Activated naive CD4-positive, alpha-beta T cell treated with anti-CD3 and anti-CD28 coated beads, Interleukin-2, amount 50 U/mL, for 16 hours (primary cell): ENCODE measurements at places on chromosomes 16 and 17.

DNA sequence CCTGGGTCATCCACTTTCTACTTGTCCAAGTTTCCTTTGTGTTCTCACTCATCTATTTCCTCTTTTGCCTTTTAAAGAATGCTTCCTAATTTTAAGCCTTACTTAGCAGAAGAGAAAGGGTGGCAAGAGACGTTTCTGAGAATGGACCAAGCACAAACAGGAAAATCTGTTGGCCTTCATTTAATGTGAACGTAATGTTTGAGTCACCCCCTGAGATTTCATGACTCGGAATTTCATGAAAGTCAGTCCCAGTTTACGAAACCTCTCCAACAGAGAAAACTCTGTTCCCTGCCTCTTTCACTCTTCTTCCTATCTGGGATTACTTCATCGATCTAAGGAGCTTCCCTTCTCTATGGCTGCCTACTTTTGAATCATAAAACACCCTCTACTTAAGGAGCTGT, at the start of gene CD300E:
Gene CD300E, minus strand, starts transcription at position 46 of the 401 bp plus-strand sequence. CDS start 117 bp downstream, outside the sequence.
- DNase-seq, result no peak

- no peak for DNase-seq
Observed at GRCh38 chr17:63840591-63841349, 1.7 kb downstream of the SMARCD2 start.

DNA sequence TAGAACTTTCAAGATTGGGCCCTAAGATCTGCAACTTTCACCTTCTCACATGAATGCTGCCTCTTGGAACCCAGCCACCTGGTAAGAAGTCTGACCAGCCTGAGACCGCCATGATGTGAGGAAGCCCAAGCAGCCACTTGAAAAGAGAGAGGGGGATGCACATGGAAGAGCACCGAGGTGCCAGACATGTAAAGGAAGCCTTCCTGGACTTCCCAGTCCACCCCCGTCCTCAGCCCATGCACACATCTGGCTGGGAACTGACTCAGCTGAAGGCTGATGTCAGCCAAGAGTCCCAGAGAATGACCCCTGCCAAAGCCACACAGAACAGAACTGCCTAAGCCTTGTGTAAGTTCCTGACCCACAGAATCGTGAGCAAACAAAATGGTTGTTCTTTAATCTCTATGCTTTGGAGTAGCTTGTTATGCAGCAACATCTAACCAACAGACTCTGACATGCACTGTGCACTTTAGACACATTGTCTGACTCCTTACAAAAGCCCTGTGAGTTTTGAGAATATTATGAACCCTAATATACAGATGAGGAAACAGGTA, 86.7 kb downstream of the RMI2 start:
- DNase-seq, result no peak

DNA sequence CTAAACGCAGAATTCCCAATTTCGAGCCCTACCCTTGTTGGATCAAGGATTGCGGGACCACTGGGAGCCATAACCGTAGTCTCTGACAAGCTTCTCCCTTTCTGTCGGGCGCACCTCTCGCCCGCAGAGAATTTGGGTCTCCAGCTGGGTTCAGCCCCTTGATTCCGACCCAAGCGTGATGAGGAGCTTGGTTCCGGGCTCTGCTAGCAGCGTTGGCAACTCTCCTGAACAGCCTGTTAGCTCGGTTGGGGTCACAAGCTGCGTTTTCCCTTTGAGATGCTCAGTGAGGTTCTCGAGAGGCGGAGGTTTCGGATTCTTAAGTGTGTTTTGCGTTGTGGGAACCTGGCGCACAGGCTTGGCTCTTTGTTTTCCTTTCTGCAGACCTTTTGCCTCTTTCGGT, 655 bp downstream of the ATXN1L start:
- DNase-seq, result no peak

DNA sequence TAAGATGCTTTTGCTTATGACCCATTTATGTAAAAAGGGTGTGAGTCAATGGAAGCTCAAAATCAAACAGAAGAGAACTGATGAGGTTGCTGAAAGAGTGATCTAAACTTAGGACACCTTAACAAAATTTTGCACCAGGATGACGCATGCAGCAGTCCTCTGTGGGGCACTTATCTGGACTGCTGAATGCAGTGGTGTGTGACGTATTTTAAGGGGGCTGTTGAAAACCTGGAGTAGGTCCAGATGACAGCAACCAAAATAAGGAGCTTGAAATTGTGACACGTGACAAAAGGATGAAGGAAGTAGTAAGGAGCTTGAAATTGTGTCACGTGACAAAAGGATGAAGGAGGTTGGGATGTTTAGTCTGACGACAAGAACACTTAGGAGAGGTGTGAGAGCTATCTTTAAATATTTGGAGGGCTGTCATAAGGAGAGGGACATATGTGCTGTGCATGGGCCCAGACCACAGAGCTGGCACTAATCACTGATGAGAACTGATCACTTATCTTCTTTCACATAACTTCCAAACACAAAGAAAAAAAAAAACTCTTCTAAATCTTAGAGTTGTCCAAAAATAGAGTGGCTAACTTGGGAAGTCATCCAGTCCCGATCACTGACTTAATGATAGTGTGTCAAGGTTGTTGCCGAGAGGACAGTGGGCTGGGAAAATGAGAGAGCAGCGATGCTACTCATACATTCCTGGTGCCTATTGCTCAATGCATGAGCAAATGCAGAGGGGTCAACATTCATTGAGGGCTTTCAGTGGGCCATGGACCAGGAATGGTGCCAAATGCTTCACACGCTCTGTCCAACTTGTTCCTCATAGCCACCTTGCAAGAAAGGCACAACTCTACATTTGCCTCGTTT, 264.2 kb upstream of the ZFHX3 start:
- DNase-seq, result no peak

- no peak for DNase-seq
Observed at GRCh38 chr17:65762973-65763372, 201.5 kb upstream of the AXIN2 start.

- no peak for DNase-seq
Observed at GRCh38 chr17:69588827-69589239, 174.3 kb downstream of the MAP2K6 start.

DNA sequence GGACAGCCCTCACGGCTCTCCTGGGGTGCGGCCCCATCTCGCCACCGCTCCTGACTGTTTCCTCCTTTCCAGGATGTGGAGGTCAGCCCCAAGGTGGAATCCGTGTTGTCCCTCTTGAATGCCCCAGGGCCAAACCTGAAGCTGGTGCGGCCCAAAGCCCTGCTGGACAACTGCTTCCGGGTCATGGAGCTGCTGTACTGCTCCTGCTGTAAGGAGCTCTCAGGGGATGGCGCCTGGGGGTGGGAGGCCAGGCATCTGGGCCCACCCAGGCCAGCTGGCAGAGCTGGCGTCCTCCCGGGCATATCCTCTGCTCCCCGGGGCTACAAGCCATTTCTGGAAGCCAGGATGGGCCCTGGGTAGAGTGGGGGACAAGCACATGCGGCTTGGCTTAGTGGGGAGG, 13.2 kb downstream of the IL34 start:
- no peak for DNase-seq

DNA sequence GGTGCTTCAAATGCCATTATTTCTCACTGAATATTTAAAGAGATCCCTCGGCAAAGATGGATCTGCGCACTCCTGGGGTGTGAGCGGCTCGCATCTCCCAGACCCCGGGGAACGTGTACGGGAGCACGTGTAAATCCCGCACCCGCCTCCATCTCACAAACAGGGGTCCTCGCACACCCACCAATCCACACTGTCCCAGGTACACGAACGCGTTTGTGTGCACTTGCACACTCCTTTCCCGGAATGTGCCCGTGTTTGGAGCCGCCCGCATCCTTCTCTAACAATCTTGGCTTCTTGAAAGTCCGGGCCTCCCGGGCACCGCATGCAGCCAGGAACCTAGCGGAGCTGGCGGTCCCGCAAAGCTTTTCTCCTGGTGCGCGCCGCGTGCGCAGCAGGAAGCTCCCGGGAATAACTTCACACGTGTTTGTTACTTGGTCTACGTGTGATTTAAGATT, 2.5 kb upstream of the SALL1 start:
- DNase-seq, result no peak

DNA sequence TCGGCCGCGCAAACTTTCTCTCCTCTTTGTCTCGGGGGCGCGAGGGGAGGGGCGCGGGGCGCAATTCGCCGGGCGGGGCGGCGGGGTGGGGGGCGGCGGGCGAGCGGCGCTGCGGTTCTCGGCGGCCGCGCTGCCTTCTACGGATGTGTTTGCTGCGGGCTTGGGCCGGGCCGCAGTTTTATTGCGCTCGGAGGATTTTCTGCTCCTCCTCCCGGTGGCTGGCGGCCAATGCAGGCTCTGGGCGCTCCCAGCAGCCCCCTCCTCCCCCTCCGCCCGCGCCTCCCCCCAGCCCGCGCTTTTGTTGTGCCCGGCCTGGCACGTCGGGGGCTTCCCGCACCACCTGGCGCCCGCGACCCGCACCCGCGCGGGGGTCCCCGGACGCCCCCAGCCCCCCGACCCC, at the start of gene TIMP2:
Gene TIMP2, minus strand, starts transcription at position 154 of the 400 bp plus-strand sequence. CDS start 299 bp downstream, outside the sequence.
- peak; percentile 71 for DNase-seq

GRCh38 chr16:57159447-57159846, 26.4 kb downstream of the PSME3IP1 start:
- no peak for DNase-seq

DNA sequence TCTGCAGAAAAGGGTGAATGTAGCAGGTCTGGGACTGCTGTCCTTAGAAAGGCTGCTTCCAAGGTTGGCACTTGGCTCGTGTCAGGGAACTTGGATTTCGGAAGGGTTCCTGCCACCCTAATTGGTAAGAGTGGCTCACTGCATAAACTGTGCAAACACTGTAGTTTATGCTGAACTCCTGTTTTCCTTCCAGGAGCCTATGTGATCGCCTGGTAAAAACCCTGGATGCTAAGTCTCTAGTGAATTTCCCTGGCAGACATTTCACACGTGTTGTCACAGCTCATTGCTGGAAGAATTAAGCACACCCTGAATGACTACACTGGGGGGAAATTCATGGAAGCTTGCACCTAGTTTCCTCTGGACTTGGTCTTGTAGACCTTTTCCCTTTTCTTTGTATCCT, 140.1 kb downstream of the SPECC1 start:
- no peak for DNase-seq

- DNase-seq, result peak; percentile 7
Observed at GRCh38 chr16:27239906-27240655, 28.5 kb downstream of the NSMCE1 start.

- no peak for DNase-seq
Observed at GRCh38 chr16:14017886-14018285, 53.2 kb upstream of the MRTFB start.

- no peak for DNase-seq
Observed at GRCh38 chr17:55748841-55749240, 2.0 kb upstream of the PCTP start.

DNA sequence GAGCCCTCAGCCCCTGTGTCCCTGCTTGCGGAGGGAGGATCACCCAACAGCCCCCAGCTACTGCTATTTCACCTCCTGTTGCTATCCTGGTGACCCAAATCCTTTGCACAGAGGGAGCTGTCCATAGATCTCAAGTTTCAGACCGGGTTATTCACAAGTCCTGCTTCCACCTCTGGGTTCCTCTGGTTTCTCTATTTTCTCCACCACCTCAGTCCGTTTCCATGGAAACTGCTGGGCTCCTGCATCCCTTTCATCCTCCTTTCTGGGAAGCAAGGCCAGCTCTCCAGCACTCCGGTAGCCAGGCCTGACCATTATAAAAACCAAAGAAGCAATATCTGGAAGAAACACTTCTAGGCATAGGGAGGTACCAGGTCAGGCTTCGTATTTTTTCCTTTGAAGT, 4.8 kb upstream of the CALB2 start:
- DNase-seq, result no peak

- DNase-seq, result no peak
Observed at GRCh38 chr16:79213214-79213613, 387.3 kb downstream of the MAF start.

DNA sequence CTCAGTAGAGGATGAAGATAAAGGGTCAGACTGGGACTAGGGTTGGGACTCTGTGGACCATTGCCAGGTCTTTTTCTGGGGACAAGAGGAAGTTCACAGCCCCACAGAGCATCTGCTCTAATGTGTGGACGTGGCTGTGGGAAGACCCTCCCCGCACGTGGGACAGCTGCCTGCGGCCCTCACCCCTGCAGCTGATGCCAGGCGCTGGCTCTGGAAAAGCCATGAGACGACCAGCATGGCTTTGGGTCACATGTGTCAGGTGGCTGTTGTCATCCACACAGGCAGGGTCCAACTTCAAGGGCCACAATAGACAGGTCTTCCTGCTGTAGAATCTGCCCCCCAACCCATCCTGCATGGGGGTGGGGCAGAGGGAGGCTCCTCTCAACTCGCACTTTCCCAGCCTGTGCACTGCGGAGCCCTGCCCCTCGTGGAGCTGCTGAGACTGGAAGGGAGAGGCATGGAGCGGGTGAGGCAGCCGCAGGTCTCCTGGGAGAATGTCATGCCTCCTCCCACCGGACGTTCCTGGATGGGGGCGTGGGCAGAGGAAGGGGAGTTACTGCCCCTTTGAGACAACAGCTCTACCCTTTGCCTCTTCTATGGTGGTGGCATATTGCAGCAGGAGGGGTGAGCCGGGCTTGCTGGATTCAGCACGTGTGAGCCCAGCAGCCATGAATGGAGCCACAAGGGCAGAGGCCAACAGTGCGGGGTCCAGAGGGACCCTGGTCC, 53.4 kb downstream of the PIMREG start:
- DNase-seq, result no peak

- DNase-seq, result no peak
Observed at GRCh38 chr16:78133919-78134318, 34.5 kb downstream of the WWOX start.

GRCh38 chr17:78677303-78678221, 100.4 kb upstream of the DNAH17 start:
- DNase-seq, result no peak

DNA sequence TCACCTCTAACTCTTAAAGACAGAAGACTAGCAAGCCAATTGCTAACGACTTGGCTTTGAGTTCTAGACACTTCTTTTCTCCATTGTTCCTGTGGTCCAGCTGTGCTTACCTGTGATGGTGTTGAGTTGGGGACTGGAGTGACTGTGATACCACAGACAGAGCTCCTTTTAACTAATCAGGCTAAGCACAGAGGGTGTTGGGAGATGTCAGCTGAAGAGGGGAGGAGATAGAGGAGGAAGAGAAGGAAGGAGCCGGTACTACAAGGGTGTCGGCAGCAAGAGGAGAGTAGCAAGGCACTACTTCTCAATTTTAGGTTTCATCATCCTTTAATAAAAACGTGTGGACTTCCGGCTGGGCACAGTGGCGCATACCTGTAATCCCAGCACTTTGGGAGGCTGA, 5.1 kb upstream of the MYO1D start:
- DNase-seq, result no peak

GRCh38 chr16:49675413-49675812, 180.5 kb downstream of the ZNF423 start:
- no peak for DNase-seq

DNA sequence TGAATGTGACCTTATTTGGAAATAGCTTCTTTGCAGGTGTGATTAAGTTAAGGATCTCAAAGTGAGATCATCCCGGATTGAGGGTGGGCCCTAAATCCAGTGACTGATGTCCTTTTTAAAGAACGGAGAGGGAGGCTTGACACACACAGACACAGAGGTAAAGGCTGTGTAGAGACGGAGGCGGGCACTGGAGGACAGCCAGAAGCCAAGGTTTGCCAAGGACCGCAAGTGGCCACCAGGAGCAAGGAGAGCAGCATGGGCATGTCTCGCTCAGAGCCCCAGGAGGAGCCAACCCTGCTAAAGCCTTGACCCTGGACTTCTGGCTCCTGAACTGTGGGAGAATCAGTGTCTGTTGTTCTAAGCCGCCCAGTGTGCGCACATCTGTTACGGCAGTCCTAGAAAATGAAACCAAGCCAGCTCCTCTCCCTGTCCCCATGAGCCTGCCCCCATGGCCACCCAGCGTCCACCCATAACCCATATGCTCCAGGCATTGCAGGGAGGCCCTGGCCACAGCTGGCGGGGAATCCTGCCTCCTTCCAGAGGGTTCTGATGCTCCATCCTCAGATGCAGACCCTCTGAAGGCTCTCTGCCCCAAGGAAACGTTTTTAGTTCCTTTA, 15.2 kb downstream of the CNGB1 start:
- no peak for DNase-seq

- DNase-seq, result no peak
Observed at GRCh38 chr17:66560691-66561090, 258.3 kb downstream of the PRKCA start.
